ENCODE measurements at places on chromosomes 6 and 20.

DNA sequence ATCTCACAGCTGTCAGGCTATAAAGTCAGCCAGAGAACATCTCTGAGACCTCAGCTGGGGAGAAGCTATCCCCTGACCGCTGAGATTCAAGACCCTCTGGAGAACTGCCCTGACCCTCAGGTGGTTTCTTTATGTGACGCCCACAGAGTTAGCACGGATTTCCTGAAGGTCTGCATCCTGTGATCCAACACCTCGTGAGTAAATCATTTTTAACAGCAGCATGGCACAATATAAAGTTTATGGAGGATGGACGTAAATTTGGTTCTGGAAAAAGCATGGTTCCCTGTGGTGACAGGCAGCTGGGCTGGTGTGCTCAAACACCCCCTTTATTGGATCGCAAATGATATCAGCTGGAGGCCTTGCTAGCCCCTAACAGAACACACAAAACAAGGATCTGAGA is 25.3 kb upstream of the TRAF3IP2 start:
- DNase-seq: no peak

- DNase-seq: no peak
These were observed 148.0 kb downstream of the TMEM200A start for GRCh38 chr6:130513770-130514169.

DNA sequence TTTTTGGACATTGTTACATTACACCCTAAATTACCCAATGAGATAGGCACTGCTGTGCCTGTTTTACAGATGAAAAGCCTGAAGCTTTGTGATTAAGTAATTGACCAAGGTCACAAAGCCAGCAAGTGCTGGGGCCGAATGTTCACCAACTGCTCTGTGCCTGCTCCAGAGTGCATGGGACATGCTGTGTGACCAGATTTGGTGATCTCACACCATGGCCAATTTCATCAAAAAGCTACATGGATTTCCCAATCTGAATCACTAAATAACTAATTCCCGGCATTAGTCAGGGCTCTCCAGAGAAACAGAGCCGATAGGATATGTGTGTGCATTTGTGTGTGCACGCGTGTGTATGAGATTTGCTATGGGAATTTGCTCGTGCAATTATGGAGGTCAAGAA is 228.3 kb upstream of the ECI2 start:
- DNase-seq: no peak

- no peak for DNase-seq
These were observed 463.4 kb downstream of the MAFB start for GRCh38 chr20:40225596-40225995.

- no peak for DNase-seq
These were observed 928.9 kb downstream of the TFAP2A start for GRCh38 chr6:9485992-9486391.

DNA sequence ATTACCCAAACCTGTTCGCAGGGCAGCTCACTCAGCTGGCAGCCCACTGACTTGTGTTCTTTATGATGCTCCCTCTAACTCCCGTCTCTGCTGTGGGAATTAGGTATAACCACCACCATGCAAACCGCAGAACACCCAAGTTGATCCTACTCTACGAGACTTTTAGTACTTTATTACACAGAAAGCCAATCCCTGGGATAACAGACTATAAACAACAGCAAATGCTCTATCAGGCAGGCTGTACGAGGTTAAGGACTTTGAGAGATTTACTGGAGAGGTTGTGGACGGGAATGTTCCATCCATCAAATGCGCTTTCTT is 241.1 kb downstream of the FOXC1 start:
- DNase-seq: no peak

GRCh38 chr6:21102624-21103023 is 490.9 kb upstream of the SOX4 start:
- DNase-seq: no peak

DNA sequence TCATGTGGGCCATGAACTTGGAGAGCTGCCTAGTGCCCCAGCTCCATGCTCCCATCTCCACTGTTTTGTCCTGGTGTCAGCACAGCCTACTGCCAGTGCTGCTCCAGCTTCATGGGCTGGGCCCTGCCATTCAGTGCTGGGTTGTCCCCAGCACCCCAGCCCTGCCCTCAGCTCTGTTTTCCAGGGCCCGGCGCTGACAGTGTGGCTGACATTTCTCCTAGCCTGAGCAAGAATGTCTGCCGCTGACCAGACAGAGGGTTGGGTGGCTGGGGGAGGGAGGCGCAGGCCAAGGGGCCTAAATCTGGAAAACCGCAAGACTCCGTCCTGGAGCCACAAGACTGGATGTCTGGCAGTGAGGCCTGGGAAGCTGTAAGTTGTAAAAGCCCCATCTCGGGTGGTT is 78.9 kb downstream of the DHX35 start:
- DNase-seq: no peak

GRCh38 chr6:139054001-139054400 is 25.5 kb downstream of the ABRACL start:
- DNase-seq: no peak

- no peak for DNase-seq
These were observed 2.9 kb upstream of the HIVEP1 start for GRCh38 chr6:12009180-12009685.

DNA sequence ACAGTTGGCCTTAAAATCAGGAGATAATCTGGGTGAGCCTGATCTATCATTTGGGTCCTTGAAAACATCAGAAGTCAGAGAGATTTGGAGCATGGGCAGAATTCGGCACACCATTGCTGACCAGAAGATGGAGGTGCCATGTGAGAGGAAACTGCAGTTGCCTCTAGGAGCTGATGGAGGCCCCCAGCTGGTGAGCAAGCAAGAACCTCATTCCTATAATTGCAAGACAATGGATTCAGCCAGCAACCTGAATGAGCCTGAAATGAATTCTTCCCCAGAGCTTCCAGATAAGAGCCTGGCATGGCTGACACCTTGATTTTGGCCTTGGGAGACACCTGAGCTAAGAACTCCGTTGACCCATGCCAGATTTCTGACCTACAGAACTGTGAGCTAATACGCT is 76.3 kb upstream of the FYN start:
- no peak for DNase-seq

GRCh38 chr6:163946437-163946836 is 531.9 kb downstream of the QKI start:
- DNase-seq: no peak
